ENCODE measurements at places on chromosomes 4 and X.

GRCh38 chr4:94678896-94679295 is 78.9 kb upstream of the BMPR1B start:
- DNase-seq: no peak

GRCh38 chr4:26648260-26648659 is 64.4 kb downstream of the TBC1D19 start:
- no peak for DNase-seq

DNA sequence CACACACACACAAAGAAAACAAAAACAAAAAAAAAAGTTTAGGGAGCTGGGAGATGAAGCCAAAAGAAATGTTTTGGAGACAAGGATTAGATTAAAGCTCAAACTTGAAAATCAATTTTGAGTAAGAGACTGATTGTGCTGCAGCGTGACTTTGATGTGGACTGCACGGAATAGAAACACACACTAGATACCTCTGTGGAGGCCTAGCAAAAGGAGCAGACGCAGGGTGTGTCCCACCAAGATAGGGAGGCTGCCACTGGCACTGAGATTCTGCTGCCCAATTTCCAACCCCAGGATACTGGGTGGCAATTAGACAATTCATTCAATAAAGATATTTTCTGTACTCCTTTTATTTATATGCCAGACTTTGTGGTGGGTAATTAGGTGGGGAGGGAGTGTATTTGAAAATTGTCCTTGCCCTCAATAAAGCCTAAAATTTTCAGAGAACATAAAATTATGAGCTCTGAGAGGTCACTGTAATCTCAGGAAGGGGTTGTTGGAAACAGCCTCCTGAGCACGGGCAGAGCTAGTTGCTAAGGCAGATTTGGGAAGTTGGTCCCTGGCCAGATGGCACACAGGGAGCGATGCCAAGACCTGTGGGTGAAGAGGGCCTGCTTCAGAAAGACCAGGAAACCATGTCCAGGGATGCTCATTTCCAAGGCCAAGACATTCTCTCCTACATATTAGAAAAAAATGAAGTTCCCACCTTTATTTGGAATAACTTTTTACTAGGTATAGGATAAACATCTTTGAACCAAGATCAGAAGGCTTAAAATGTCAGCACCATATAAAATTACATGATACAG is 1.9 kb upstream of the PPP3CA start:
- DNase-seq: no peak

GRCh38 chr4:86664959-86665358 is 70.8 kb downstream of the PTPN13 start:
- no peak for DNase-seq

- no peak for DNase-seq
Observed at GRCh38 chr4:36099509-36099908, 144.8 kb downstream of the ARAP2 start.

DNA sequence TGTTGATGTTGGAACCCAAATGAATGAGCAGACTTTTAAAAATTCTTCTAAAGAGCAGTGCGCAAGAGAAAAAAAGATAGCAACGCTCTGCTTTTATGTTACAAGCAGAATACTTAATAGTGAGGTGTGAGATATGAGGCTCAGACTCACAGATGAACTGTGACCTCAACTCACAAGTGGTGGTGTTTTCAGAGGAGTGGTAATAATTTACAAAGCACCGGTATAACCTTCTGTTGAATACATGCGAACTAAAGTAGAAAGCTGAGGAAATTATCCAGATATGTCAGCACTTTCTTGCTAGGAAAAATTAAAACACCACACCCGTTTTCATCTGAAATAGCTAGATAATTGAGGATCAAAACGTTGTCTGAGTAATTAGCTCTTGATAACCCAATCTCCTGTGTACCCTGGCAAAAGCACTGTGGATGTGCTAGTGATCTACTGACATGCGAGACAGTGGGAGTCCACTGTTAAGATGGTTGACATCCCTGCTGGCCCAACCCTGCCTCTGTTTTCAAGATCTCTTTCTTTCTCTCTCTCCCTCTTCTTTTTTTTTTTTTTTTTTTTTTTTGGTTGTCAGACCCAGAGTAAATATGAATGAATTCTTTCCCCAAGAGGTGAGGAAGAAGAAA is 6.9 kb upstream of the TLL1 start:
- DNase-seq: no peak

- no peak for DNase-seq
Observed at GRCh38 chr4:179894066-179894778, 2349.0 kb upstream of the TENM3 start.

- no peak for DNase-seq
Observed at GRCh38 chrX:3181846-3182245, 140.6 kb downstream of the ARSF start.

GRCh38 chr4:74768857-74769525 is 25.3 kb downstream of the BTC start:
- no peak for DNase-seq

DNA sequence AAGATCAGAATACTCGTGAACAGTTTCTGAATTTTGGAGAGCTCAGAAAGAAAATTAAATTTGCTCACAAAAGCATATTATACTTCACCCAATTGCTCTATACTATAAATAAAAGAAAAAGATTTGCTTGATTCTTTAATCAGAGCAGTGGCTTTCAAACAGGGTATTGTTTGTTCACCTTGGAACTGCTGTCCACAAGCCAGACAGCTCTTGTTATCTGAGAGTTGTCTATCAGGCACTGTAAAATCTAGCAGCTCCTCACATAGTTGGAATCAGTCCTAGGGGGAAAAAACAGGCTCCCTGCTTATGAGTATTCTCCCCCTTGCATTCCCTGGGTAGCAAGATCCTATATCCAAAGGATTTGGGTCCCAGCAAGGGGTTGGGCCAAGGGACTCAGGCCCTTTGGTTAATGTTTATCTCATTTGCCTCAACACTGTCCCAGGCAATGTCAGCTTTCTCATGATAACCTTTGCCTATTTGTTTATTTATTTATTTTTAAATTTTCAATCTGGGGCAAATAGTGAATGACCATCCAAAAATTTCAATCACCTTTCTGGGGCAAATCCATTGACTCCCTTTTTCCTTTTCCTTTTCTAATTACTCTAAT is 24.1 kb upstream of the MAGEB16 start:
- no peak for DNase-seq
